CD4-positive, alpha-beta T cell treated with Interleukin-12 subunit alpha and Interleukin-12 subunit beta, for 1 hour (primary cell): ENCODE measurements at places on chromosomes 7 and 10.

DNA sequence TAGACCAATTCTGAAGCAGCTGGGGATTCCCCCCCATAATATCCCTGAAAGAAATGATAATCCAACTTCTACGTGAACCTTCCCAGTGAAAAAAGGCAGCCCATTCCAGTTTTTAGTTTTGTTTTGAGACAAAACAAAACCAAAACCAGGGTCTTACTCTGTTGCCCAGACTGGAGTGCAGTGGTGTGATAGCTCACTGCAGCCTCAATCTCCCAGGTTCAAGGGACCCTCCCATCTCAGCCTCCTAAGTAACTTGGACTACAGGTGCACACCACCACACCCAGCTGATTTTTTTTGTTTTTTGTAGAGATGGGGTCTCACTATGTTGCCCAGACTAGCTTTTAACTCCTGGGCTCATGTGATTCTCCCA, 12.5 kb upstream of the ARPC1A start:
- no peak for DNase-seq

DNA sequence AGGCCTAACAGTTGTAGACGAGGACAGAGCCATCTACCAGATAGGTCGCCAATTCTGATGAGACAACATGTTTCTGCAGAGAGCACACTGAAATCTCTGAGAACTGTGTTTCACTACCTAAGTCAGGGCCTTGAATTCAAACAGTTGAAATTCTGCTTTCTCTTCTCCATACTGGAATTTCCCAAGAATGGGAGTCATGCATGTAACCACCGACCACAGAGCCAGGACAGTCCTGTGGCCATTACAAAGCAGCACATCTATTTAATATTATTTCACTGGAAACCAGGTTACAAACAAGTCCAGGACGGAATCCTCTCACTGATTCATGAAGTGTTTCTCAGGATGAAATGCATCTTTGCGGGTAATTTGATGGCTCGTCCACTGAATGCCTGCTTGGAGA, 62.0 kb upstream of the ST8SIA6 start:
- no peak for DNase-seq

GRCh38 chr7:158114056-158114850, 473.4 kb downstream of the PTPRN2 start:
- DNase-seq, result no peak

GRCh38 chr7:80618096-80618495, 20.3 kb upstream of the CD36 start:
- no peak for DNase-seq

DNA sequence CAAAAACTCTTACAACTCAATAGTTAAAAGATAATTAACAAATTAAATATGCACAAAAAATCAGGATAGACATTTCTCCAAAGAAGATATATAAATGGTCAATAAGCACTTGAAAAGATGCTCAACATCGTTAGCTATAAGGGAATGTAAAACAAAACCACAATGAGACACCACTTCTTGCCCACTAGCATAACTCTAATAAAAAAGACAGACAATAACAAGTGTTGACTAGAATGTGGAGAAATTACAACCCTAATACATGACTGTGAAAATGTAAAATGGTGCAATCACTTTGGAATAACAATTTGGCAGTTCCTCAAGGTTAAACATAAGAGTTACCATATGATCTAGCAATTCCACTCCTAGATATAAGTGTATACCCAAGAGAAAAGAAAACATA, 74.3 kb upstream of the PCGF5 start:
- DNase-seq, result no peak

- no peak for DNase-seq
Observed at GRCh38 chr10:132476146-132477065, 61.2 kb upstream of the INPP5A start.

DNA sequence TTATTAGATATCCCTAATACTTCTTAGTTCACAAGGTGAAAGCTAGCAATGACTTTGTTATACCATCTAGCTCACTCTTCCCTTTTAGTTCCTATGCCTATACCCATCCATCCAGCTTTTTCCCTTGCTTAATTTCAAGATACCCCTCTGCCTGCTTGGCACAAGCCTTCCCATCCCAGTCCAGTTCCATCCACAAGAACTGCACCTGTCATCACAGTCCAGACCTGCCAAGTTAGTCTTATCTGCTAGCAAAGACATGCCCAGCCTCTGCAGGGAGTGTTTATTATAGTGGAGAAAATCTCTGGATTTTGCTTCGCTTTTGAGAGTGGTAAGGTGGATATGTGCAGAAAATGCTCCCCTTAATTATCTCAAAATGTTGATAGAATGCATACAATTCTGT, 158.2 kb downstream of the ST7 start:
- DNase-seq, result no peak

- DNase-seq, result no peak
Observed at GRCh38 chr10:29621161-29621560, 13.6 kb downstream of the SVIL start.

DNA sequence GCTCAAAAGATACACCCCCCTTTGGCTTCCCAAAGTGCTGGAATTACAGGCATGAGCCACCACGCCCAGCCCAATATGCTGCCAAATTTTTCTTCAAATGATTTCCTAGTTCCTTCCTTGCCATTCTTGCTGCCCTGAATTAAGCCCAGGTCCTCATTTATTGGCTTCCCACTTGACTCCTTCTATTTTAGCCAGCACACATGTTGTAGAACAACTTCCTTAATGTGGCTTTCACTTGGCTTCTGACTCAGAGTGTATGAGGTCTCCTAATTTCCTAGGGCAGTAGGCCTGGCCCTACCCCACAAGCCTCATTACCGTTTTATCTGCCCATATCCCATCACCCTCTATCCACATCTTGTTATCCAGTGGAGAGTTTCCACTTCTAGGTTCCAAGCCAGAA, 21.8 kb upstream of the HIPK2 start:
- DNase-seq, result no peak

DNA sequence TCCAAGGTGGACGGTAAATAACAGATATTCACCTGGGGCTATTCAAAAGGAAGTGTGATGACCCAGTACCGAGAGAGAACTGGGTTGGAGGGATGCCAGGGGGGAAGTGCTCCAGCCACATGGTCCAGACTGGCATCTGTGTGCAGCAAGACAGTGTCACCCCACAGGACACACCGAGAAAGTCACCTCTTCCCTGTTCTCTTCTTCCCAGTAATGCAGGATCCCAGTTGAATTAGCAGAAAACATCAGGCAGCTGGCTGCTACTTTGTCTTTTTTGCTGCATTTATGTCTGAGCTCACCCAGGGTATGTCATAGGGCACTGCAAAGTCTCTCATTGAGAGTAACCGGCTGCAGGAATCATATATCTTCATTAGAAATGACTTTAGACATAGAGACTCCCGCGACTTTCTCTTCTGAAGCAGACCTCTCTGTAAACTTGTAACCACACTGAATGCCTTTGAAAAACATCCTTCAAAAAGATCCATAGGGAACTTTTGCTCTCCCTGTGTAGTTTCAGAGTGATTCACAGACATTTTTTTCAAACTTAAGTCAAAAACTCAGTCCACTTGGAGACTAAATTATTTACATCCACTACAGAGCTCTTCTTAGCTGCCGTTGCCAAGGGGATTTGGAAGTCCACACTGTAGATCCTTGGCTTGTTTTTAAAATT, 609.0 kb upstream of the DPP6 start:
- no peak for DNase-seq
